Stimulated activated CD4-positive, alpha-beta T cell treated with anti-CD3 and anti-CD28 coated beads, Interleukin-1b, Interleukin-23, amount 100 ng/mL, for 1 hour (primary cell): ENCODE measurements at places on chromosomes 7 and 10.
A peak's percentile ranks its signal among the peaks of the same experiment; 100 is the strongest.

- DNase-seq: no peak
These were observed 103.2 kb upstream of the PPIF start for GRCh38 chr10:79244068-79244442.

DNA sequence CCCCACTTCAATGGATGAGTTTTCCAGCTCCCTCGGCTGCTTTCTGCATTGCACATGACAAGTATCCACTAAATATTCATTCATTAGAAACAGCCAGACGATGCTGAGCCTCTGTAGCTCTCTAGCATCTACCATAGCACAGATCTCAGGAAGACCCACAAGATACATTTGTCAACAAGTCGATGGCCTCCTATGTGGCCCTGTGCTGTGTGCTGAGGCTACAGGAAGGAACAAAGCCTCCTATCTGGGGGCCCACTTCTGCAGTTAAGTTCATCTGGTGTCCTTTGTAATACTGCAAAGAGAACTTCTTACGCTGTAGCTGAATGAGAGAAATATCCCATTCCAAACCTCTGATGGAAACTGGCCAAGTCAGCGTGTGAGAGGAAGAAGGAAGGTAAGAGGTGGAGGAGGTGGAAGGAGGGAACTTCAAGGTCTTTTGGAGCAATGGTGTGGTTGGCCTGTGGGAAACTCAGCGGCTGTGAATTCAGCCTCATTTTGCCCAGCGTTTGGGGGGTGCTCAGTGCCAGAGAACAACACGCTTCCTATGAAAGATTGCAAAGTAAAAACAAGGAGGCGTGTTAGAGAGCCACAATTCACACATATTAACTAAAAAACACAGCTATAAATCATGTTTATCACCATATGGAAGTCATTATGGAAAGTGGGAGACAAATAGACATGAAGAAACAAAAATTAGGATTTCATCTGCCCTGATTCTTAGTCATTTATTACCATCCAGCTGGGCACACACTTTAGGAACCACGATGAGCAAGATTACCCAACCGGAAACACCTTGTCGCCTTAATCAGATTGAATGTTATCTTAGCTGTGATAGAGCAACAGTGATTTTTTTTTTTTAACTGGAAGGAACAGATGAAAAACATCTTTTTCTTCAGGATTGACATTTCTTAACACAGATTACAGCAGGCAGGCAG is 62.2 kb upstream of the USP6NL start:
- DNase-seq: no peak

- DNase-seq: no peak
These were observed 962 bp upstream of the SLC26A4 start for GRCh38 chr7:107659666-107660065.

DNA sequence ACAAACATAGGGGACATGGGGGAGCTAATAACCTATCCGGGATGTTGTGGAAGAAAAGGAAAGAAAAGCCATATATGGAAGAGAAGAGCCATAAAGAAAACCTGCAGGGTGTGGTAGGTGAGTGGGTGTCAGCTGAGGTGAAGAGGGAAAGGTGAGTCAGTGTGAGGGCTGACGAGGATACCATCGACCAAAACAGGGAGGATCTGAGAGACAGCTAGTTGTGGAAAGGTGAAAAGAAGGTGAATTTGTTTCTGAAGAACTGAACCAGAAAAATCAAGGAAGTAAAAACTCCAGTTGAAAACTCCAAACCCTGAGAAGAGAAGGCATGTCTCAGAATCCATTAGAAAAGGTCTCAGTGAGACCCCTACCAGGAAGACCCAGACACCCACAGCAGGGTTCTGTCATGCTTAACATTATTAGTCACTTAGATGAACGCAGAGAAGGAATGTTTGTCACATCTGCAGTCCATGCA is 4.1 kb downstream of the BLNK start:
- DNase-seq: no peak

- DNase-seq: no peak
These were observed 624.9 kb downstream of the ARL4A start for GRCh38 chr7:13312307-13312706.

- no peak for DNase-seq
These were observed 146.6 kb downstream of the SH3PXD2A start for GRCh38 chr10:103708627-103709288.

DNA sequence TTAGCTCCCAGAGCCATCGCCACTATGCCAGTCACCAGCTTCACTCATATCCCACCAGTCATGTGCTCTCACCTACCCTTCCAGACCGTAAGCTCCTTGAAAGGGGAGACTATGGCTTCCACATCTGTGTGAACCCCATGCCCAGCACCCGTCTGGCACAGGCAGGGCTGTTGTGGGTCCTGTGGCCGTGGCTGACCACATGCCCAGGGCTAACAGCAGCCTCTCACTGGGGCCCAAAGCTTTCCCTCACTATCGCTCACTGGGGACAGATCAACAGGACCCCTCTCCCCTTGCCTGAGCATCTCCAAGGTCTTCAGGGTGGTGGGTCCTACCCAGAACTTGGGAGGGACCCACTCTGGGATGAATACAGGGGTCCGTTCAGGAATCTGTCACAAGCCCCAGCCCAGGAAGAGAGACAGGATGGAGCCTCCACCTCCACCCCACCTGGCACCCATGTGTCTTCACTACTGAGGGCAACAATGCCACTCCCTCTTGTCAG is 303.9 kb downstream of the GRID1 start:
- no peak for DNase-seq

- peak; percentile 61 for DNase-seq
These were observed at the start of gene BAG3 for GRCh38 chr10:119650692-119651513. BAG3 (plus strand) TSS chr10:119651380; CDS start chr10:119651676, 296 bp downstream.

GRCh38 chr10:128833671-128834070 is 633.4 kb upstream of the MGMT start:
- DNase-seq: no peak

DNA sequence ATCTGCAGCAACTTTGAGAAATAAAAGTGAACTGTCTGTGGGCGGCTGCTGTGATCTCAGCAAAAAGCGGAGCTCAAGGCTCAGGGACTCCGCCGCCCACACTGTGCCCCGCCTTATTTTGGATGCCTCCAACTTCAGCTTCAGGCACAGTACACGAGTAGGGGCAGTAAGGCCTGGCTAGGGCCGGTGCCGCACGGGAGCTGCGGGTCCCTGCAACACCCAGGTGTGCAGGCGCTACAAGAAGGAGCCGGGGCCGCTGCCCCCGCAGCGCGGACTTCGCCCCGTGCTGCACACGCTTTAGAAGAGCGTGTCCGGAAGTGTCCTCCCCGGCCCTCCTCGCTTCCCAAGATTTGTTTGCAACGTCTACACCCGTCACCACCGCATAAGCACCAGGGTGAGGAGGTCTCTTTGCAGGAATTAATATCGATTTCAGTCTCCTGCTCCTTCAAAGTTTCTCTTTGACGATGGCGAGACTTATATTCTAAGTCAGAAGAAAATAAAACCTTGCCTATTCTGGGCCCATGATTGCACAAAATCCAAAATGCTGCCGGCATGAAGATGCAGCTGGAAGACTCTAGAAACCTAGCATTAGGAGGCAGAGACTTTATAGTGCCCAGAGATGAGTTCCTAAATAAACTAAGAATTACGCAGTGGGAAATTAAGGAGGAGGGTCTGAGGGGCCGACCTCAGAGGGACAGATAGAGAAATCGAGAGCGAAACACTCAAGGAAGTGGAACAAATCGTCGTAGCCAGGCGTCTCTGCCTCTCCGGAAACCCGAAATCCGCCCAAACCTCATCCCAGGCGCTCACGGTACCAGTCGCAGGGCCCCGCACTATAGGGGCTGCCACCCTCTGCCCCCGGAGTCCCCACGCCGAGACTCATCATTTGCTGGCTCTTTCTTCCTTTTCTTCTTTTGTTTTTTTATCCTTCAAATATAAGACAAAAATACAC is 6.4 kb downstream of the VAX1 start:
- DNase-seq: no peak

- no peak for DNase-seq
These were observed 167.0 kb upstream of the PRPS1L1 start for GRCh38 chr7:18194616-18195015.

DNA sequence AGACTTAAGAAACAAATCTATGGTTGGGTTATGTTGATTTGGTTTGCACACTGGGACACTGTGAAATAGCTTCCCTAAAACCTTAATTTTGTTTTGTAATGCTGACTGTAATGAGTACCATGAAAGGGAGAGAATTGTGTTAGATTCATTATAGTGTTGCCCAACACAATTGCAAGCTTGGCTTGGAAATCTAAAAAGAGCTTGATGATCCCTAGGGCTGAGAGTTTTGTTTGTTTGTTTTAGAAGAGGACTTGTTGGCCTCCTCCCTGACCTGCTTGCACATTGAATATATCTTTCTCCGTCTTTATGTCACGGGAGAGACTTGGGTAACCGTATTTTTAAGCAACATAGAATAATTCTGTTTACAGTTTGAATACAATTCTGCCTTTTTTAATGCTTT is 410.1 kb downstream of the ARL4A start:
- no peak for DNase-seq

DNA sequence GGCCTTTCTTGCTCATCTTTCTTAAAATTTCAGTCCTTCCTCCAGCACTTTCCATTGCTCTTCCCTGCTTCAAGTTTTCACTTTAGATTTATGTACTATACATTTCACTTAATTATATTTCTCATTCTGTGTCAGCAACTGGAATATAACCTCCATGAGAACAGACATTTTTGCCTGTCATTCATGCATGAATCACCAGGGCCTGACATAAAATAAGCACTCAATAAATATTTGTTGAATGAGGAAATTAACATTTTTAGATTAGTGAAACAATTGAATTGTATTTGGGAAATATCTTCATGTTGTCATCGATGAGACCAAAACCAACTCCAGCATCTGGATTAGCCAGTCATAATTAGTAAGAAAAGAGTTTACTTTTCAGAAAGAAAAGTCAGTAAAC is 6.1 kb downstream of the SAMD9L start:
- no peak for DNase-seq

DNA sequence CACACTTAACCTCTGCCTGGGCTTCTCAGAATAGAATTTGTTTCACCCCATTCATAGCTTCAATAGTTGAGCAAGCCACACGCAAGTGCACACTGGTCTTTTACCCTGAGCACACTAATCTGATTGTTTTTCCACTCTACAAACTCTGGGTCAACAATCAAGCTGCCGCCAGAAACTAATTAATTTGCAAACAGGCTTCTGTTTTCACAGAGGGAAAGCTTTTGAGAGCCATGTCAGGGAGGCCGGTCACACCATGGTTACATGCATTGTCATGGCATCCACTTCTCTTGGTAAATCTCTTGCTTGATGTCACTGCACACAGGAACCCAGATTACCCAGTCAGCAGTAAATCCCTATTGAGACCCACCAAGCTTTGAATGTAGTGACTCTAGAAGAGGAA is 154.2 kb downstream of the SEMA3A start:
- no peak for DNase-seq

DNA sequence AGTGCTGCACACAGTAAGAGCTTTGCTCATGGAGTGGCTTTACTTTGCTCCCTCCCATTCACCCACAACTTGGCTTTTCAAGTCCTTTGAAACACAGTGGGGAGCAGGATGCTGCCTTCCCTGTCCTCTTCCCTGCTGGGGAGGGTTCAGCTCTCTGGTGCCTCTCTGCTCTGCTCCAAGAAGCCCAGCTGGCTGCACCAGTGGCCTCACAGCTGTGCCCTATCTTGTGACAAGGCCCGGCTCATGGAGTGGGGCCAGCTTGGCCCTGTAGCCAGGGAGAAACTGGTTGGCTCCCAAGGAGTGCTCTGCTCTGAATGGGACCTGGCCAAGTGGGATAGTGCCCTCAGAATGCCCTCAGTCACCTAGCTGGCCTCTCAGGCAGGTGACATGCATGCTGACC is 212.3 kb upstream of the ZMIZ1 start:
- no peak for DNase-seq

DNA sequence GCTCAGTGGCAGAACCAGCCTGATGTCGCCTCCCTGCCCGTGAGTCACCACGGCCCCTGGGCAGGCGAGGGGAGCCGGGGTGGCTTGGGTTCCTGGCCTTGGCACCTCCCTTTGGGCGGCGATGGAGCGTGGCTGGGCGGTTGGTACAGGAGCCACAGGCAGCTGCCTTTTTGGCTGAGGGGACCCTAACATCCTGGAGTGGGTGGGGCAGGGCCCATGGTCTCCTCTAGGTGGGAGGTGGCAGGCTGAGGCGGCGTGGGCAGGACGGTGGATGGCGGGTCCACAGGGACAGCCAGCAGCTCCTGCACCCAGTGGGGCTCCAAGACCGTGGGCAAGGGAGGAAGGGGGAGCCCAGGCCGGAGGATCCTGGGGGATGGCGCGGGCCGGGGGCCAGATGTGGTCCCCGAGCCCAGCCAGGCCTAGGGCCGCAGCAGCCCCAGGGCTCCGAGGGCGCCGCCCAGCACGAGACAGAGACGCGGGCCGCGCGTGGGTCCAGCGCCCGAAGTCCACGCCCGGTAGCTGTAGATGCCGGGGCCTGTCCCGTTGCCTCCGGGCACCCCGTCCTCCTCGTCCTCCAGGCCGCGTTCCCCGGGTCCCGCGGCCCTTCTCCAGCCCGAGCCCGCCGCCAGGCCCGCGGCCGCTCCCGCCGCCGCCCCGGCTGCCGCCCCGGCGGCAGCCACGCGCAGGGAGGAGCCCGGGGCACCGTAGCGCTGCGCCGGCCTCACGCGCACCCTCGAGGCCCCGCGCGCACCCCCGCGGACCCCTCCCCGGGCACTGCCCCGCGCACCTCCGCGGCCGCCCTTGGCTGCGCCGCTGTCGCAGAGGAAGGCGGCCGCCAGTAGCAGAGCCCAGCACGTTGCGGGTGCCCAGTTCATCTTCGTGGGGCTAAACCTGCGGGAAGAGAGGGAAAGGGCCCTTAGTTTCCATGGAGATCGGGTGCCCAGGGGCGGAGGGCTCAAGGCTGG is 1.3 kb downstream of the SPRN start:
- DNase-seq: no peak
